ENCODE measurements at places on chromosomes 1 and 21. TPM values are rescaled to one million over a fixed set of nuclear protein-coding genes. Genes with fewer than 3 reads are reported as not detected.

GRCh38 chr1:103525114-103525606 is 339 bp upstream of the RNPC3 start:
- DNase-seq: peak; percentile 57

GRCh38 chr1:232533328-232533727 is 96.6 kb downstream of the SIPA1L2 start:
- no peak for DNase-seq

DNA sequence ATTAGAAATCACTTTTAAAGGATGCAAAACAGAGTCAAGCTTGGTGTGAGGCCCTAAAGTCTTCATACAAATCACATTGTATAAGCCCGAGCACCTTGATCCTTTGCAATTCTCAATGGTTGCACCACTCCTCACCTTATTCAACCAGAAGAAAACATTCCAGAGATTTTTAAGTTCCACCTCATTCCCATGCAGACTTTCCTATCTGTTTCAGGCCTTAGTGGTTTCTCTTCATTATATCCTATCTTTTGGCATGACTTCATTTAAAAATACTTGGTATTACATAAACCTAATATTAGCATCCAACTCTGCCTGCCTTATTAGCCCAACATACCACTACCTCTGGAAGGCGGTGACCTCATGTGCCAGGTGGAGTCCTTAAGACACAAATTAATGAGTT is 9.3 kb upstream of the GREM2 start:
- peak; percentile 68 for DNase-seq

GRCh38 chr1:31746687-31747086 is 17.5 kb downstream of the ADGRB2 start:
- DNase-seq: no peak

DNA sequence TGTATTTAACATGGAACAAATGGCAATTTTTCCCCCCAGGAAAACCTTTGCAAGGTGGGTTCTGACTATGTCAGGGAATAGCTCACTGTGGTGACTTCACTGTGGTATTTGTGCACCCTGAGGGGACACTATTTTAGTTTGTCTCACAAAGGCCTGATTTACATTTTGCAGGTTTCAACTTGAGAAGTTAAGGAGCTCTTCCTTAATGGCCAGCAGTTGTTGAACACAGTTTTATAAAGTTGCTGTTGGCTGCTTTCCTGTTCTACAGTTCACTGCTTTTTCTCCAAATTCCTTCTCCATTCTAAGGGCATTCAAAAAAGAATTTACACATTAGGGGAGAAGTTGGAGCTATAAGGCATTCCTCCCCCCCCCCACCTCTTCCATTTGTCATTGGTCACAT is 4.6 kb downstream of the LAMC1 start:
- peak; percentile 56 for DNase-seq

DNA sequence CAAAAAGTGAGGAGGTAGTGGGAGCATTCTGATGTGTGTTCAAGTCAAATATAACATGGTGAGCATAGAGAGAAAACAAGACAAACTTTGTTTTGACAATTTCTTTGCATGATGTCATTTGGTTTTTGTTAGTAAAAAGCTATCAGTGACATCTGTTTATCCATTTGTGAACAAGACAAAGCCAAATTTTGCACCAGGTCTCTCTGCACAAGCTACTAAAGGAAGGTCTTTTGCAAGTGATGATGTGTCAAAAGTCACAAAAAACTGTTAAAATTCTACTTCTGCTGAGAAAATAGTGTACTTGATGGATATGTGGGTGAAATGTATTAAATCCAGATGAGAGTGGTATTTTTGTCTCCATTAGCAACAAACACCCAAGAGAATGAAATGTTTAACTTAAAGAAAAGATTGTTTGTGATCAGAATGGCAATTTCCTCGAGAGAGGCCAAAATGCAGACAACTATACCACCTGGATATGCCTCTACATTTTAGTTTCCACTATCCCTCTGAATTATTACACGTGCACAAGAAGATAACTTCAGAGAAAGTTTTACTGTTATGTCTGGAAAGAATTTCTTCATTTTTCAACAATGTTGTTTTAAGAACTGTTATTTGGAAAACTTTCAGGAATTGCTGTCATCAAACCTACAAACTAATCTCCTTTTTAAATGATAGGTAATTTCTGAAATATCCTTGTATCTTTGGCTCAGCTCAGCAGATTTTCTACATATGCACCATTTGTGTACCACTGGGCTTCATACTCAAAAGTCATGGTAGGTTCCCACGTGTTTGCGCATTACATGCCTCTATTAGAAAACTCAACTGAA is 807.4 kb upstream of the ADGRL2 start:
- DNase-seq: no peak

DNA sequence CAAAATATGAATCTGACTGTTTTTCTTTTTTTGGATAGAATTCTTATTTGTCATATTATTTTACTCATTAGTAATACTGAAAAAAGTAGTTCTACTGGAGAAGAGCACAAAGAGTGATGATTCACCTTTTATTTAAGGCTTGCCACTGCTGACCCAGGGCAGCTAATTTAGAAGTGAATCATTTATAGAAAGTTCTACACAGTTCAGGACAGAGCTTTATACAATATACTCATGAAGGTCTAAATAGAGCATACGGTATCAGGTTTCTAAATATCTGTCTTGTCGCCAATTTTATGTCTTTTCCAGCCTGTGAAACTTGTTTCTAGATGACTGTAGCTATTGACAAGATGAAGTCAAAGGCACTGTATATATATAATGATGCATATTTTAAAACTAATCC is 25.0 kb downstream of the GIPC2 start:
- DNase-seq: peak; percentile 95

- peak; percentile 9 for DNase-seq
Observed at GRCh38 chr1:57623039-57623790, 199.4 kb upstream of the DAB1 start.

DNA sequence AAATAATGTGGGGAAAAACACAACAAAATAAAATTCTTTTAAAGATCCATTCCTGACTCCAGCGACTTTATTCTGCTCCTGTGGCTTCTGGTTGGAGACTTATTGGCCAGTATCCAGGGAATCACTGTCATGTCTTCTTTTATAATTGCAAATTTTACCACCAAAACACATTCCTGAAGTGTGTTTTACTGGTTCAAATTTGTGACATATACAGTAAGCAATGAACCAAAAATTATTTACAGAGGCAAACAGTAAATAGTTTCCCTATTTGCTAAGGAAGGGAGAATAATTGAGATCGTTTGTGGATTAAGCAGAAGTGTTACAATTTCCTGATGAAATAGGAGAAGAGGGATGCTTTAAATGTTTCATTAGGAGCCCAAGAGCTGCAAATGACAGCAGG is 118.7 kb downstream of the ZNF281 start:
- DNase-seq: peak; percentile 15

DNA sequence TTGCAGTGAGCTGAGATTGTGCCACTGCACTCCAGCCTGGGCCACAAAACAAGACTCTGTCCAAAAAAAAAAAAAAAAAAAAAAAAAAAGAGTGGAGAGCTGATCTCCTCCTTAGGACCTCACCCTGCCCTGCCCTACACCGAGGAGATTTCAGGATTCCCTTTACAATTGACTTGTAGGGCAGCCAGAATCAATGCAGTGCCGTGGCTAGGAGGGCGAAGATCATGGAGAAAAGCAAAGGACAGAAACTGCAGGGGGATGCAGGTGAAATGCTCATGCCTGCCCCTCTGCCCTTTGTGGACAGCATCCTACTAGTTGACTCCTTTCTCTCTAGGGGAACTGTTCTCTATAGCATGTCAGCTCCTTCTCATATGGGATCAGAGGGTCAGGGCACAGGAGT is 9.6 kb downstream of the FHAD1 start:
- DNase-seq: no peak

GRCh38 chr1:184684285-184685074 is 70.2 kb downstream of the EDEM3 start:
- peak; percentile 26 for DNase-seq

GRCh38 chr1:110185181-110185580 is 24.9 kb upstream of the KCNC4 start:
- DNase-seq: no peak

DNA sequence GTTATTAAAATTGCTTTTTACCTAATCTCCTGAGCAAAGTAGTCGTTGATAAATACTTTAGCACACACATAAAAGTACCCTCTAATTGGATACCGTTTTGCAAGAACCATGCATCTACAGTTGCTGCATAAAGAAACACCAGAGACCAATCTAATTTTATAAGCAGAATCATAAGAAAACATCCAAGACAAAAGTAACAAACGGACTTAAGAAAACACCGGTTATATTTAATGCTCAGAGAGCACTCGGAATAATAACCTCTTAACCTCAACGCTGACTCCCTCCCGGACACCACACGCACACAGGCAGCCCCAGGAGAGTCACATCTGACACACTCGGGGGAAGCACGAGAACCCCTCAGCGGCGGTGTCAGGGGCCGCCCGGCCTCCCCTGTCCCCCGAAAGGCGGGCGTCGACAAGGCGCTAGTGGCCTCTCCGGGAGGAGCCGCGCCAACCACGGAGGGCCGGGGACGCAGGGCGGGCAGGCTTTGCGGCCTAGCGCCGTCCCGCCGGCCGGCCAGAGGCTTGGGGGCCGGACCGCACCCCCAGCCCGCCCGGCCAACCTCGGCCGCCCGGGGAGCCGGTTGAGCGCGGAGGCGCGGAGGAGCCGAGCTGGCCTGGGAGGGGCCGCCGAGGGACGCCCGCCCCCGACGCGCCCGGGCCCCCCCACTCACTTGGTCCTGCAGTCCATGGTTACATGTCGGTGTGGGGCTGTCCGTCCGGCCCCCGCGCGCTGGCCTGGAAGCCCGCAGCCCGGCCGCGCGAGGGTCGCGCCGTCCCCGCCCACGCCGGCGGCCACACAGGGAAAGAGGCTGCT is 606 bp downstream of the DENND1B start:
- DNase-seq: peak; percentile 62

ADGRL4 gene
- not detected for total RNA-seq

LIN28A gene
- not detected for total RNA-seq

CELF3 gene
- total RNA-seq: not detected

ANXA9 gene
- total RNA-seq: not detected

VSIG8 gene
- total RNA-seq: not detected

S100A5 gene
- not detected for total RNA-seq

DCST2 gene
- total RNA-seq: not detected

NR0B2 gene
- total RNA-seq: not detected

E2F2 gene
- total RNA-seq: 2.8 TPM

HJV gene
- not detected for total RNA-seq

FAM151A gene
- not detected for total RNA-seq
